GM12892 (cell line): ENCODE measurements at places on chromosomes 13 and 19.

GRCh38 chr19:12946092-12946721 is 545 bp downstream of the RAD23A start:
- DNase-seq: peak; percentile 54

GRCh38 chr13:108494991-108495645 is 134.3 kb upstream of the MYO16 start:
- DNase-seq: no peak

DNA sequence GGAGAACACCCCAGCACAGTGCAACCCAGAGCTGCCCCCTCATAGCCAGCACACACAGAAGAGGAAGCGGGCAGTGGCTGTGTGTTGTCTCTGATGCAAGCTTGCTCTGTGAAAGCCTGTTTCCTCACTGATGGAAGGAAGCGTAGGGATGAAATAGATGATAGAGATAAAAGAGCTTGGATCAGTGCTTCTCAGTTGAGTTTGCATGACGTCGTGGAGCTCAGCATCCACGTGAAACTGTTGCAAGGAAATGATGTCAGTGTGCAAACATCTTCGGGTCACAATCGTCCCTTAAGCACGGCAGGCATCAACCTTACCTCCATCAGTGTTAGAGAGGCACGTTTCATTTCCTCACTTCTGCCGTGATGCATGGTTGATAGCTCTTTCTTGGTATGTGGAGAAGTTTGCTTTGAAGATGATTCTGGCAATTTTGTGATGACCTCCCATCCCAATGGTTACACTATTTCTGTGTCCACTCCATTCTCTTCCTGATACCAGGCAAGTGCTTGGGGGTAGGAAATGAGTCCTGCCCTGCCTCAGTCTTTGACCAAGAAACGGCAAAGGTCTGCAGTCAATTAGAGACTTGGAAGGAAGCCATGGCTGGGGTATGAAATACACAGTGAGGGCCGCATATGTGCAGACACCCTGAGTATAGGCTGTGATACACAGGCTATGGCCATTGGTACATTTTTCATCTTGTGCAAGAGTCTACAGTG is 183.0 kb downstream of the ZNF536 start:
- no peak for DNase-seq

DNA sequence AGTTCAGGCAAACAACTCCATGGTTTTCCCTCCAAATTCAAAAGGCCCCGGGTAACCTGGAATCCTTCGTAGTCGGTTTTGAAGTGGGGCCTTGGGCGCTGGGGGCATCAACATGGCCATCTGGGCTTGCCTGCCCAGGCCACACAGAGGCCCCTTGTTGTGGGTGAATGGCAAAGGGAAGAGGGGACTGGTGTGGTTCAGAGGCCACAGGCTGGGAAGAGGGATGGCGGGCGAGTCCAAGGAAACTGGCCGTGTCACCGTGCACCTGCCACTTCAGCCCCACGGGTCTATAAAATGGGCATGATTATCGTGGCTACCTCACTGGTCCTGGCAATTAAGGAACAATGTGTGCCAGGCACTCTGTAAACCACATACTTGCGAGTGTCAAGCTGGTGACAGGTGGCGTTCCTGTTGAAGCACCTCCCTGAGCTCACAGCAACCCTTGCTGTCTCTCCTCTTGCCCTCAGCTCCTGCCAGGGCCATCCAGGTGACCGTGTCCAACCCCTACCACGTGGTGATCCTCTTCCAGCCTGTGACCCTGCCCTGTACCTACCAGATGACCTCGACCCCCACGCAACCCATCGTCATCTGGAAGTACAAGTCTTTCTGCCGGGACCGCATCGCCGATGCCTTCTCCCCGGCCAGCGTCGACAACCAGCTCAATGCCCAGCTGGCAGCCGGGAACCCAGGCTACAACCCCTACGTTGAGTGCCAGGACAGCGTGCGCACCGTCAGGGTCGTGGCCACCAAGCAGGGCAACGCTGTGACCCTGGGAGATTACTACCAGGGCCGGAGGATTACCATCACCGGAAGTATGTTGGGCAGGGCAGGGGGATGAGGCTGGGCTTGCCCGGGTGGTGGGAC is 1.3 kb downstream of the LSR start:
- no peak for DNase-seq

DNA sequence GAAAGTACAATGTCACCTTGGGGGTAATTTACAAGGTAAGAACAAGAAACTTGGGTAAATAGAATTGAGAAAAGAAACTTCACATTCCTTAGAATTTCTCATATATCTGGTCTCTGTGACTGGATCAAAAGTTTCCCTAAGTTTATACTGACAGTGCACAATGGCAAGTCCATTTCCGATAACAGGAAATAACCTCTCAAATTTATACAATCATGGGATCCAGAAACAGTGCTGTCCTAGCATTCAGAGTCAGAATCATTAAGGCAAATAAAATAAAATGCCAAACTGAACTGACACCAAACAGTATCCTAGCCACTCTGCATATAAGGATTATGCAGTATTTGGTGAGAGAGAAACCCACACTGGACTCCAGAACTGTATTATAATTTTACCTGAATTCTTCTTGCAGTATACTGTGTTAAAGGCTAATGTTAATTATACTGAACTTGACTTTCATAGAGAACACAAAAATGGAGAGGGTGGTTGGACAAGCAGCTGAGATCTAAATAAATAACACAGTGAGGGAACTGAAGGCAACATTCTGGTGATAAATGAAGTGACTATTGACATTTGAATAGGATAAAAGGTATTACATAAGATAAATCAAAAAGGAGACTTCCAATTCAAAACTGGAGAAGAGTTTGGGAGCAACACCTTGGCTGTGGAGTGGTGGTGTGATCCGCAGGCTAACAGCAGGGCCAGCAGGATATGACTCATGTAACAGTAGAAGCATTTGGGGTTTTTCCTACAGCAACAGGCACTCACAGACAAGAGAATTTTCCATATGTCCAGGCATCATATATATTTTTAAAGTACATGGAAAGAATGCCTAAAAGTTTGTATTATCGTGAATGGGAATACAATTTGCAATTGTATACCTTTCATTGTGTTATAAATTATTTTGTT is 932.5 kb upstream of the MIR17HG start:
- no peak for DNase-seq

DNA sequence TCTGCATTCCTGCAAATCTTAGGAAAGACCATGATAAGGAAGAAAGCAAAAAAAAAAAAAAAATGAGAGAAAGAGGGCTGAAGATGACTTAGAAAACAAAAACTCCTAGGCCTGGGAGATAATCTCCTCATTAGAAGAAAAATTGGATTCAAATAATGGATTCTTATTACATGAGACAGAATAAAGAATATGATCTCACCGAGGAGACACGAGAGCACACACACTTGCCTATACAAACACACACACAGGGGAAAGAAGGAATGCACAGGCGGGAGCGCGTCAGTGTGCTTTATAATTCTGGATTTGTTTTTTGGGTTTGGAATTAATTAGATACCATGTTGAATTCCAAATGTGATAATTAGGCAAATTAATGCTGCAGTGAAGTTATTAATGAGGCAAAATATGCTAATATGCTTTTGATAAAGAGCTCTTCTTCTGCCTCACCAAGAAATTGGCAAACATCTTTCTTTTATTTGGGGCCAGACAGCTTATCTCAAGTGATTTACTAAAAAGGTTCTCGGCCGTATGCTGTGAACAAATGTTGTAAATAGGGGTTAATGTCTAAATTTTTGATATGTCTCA is 36.1 kb upstream of the PCDH8 start:
- DNase-seq: no peak

GRCh38 chr13:47901441-47901840 is 99.6 kb downstream of the SUCLA2 start:
- no peak for DNase-seq

DNA sequence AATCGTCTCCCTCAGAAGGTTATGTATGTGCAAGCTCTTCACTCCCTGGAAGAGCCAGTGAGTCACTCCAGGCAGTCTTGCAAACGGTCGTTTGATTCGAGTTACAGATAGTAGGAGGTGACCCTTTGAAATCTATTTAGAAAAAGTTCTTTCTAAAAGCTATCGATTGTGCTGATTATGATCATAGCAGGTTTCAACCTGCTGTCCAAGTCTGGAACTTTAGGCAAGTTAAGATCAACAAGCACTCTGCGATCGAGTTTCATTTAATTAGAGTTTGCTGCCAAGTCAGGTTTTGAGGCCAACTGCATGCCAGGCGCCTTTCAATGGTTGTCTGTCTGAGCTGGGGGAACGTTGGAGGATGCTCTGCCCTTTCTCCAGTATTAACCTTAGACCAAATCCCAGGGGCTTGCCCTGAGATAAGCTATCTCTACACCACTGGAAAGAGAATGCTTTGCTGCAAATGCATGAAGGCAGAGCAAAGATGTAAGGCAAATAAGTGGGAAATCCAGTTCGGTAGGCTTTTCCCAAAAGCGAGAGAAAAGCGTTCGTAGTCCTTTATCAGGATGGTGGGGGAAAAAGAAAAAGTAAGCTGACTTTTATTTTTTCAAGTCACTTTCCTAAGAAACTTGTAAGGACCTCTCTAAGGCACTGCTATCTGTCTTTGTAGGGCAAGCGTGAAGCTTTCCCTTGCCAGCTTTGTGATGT is 287.5 kb downstream of the ATP8A2 start:
- DNase-seq: no peak

DNA sequence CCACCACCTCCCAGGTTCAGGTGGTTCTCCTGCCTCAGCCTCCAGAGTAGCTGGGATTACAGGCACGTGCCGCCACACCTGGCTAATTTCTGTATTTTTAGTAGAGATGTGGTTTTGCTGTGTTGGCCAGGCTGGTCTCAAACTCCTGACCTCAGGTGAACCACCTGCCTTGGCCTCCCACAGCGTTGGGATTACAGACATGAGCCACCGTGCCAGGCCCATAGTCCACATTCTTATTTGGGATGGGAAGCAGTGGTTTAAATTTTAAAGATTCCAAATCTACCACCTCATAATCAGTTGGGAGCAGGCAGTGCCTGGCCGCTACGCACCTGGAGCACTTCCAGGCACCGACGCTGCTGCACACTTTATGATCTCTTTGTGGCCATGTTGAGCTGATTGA is 160.6 kb upstream of the SOX1 start:
- no peak for DNase-seq

DNA sequence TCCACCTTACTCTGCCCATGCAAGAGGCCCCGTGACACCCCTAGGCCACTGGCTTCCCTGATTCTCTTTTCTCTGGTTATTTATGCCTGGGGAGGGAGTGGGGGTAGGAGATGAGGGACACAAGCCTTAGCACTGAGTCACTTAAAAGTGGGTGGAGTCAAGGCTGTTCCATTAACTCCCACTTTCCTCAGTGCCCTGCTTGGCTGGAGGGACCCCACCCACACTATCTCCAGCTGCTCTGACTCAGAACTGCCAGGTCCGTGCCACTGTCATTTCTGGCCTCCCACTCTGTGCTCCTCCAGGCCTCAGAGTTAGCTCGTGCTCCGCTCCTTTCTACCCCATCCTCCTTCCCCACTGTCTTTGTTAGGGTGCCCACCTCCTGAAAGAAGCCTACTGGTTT is 113.4 kb upstream of the UQCRFS1 start:
- no peak for DNase-seq

- DNase-seq: no peak
Measured at GRCh38 chr19:39199025-39199424, 2.3 kb downstream of the NCCRP1 start.

- no peak for DNase-seq
Measured at GRCh38 chr19:2923510-2923909, 21.3 kb downstream of the ZNF77 start.

DNA sequence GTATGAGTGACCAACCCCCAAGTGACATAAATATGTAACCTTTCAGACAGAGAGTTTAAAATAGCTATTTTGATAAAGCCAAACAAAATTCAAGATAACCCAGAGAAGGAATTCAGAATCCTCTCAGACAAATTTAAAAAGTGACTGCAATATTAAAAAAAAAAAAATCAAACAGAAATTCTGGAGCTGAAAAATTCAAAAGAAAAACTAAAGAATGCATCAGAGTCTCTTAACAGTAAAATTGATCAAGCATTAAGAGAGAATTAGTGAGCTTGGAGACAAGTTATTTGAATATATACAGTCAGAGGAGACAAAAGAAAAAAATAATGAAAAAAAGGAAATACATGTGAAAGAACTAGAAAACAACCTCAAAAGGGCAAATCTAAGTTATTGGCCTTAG is 53.1 kb upstream of the ATXN8OS start:
- DNase-seq: no peak

- DNase-seq: no peak
Measured at GRCh38 chr13:34430294-34430693, 511.8 kb upstream of the NBEA start.

DNA sequence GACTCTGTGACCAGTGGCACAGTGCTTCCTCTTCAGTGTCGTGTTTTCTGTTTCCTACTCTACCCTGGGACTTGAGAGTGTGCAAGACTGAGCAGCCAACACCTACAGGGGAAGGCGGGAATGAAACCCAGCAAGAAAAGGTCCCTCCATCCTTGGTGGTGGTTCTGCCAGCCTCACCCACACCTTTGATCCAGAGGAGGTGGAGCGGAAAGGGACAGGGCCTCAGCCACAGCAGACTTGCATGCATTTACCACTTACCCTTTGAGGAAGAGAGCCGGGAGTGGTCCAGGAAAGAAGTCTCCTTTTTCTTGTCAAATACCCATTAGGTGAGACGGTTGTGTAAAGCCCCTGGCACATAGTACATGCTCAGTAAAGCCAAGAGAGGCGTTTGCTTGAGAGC is 164.8 kb upstream of the ZNF536 start:
- no peak for DNase-seq

DNA sequence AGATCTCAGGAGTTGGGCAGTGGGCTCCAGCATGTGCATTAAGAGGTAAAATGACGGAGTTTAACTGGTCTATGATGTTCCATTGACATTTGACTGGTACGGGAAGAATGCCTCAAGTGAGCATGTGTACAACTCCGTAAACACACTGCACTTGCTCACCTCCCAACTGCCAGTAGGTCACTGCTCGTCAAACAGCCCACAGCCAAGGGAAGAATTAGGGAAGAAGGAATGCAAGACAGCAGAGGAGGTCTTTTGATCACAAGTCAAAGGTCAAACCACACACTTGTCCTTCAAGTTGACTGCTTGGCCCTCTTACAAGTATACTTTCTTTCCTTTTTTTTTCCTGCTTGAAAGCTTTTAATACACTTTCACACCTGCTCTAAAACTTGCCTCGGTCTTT is 236.7 kb downstream of the B3GLCT start:
- DNase-seq: no peak

GRCh38 chr19:2807379-2808128 is 12.1 kb upstream of the ZNF554 start:
- DNase-seq: no peak

- no peak for DNase-seq
Measured at GRCh38 chr13:98406427-98406826, 170.5 kb downstream of the STK24 start.

DNA sequence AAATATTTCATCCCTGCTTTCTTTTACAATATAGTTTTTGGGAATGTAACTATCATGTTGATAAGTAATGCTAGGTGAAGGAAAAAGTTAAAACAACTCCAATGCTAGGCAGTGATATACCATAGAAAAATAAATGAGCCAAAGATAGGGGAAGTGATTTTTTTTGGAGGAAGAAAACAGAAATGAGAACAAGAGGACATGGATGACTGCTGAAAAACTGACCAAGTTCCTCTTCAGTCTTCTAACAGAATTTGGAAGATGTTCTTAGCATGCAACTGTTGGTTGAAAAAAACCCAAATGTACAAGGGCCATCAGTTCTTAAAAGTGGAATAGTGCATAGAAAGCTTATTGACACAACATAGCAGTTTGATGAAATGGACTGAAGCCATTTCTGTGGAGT is 262.5 kb upstream of the STARD13 start:
- DNase-seq: no peak
